ENCODE measurements at places on chromosomes 4 and X.

DNA sequence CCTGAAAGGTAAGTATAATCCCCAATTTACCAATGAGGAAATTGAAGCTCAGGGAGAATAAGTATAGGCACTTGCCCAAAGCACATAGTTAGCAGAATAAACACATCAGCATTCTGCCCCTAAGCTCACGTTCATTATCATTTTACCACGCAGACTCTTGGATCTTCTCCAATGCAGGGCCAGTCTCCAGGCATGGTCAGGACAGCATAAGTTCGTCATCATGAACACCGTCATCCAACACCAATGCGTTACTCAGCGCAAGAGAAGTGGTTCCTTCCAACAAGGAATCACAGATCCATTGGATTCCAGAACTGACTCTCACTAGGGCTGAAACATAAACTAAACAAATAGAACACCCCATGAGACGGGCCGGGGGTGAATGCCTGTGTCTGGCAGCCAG is 86.5 kb upstream of the GPM6B start:
- DNase-seq = no peak

DNA sequence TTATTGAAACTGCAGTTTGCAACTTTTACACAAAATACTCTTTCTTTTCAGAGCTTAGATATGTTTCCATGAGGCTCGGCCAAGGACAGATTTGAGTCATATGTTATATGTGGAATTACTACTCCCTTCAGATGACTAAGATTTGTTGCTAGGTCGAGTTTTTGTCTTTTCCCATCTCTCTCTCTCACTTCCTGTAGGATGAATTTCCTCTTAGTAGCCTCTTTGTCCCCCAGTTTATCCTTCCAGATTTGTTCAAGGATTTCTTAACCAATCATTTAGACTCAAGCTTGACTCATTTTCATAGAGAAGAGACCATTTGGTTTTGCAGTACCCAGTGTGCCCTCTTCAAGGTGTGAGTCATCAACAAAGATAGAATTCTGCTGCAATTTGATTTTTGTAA is 209.2 kb downstream of the GLUD2 start:
- DNase-seq = no peak

GRCh38 chrX:7233580-7234406 is 85.8 kb upstream of the PUDP start:
- DNase-seq = no peak

DNA sequence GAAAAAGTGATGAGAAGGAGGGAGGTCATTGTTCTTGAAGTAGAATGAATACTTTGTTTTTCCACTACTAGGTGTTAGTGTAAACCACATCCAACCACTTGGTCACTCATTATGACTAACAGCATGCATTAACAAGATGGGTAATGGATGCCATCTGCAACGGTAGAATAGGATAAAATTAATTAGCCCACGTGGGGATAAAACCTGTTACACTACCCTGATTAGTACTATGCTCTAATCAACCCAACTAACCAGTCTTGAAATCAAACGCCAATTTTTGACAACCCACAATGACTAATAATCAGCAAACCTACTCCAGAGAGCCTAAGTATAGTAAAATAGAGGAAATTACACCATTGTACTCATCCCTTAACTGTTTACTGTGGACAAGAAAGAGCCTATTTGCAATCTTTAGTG is 93.4 kb upstream of the MCF2 start:
- no peak for DNase-seq

DNA sequence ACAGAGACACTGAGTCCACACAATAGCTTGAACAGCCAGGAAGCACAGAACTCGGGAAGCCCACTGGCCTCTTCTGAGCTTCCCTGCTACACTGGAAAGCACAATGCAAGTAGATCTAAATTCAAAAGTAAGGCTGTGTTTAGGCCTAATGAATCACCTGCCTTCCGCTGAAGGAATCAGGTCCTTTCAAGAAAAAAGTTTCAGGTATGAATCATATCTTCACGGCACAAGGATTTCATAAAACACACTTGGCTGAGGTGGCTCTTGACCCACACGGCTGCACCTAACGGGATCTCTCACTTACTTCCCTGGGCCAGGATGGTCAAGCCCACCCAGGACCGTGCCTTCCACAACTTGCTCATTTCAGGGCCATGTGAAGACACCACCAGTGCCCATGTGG is 59.3 kb downstream of the IRF2 start:
- DNase-seq = no peak

DNA sequence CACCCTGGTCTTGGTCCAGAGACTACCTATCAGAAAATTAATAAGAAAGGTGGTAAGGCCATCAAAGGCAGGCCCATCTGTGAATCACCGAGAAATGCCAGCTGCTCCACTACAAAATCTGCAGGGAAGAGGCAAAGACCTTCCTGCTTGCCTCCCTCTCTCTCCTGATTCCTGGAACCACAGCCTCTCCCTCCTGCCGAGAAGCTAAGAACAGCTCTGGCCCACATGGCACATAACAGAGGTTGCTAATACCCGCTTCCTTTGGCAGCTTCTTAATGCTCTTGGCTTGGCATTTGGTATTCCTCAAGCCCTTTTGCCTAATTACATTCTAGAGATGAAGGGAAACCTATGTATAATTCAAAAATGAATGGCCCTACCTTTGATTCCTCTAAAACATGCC is 32.9 kb downstream of the RAI2 start:
- DNase-seq = no peak

DNA sequence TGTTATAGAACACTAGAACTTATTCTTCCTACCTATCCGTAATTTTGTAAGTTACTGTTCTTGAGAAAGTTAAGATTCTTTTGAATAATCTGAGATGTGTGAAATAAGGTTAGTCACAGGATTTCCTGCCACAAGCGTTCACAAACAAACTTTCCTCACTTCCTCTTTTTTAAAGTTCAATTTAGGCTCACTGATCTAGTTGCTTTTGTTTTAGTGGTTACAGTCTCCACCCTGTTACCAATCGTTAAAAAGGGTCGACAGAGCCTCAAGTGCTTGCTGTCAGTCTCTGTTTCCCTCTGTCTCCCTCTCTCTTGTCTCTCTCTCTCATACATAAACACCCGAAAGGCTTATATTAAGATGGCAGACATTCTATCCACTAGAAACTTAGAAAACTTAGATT is 35.9 kb upstream of the STK26 start:
- no peak for DNase-seq

DNA sequence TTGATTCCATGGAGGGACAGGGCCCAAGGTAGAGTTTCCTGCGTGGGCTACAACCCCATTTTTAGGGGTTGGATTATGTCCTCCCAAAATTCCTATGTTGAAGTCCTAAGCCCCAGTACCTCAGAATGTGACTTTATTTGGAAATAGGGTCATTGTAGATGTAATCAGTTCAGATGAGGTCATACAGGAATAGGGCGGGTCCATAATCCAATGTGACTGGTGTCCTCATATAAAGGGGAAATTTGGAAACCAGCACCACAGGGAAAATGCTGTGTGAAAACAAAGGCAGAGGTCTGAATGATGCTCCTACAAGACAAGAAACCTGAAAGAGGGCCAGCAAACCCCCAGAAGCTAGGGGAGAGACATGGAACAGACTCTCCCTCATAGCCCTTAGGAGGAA is 31.1 kb upstream of the MAMLD1 start:
- DNase-seq = no peak

GRCh38 chr4:165345666-165346417 is 18.4 kb downstream of the MSMO1 start:
- DNase-seq = no peak

DNA sequence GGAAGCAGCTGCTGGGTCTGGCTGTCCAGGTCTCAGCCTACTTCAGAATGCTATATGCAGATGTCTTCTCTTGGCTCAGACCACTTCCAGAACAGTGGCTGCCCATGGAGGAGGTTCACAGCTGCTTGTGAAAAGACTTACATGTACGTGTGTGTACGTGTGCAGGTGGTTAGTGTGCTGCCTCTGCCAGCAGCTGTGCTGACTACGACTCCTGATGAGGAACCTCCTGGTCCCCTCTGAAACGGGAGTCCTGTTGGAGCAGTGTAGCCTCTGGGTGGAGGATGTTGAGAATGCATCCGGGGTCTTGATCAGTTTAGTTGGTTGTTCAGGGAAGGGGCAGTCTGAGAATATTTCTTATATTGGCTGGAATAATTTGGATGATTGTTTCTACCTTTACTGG is 155.9 kb upstream of the WDR1 start:
- no peak for DNase-seq

DNA sequence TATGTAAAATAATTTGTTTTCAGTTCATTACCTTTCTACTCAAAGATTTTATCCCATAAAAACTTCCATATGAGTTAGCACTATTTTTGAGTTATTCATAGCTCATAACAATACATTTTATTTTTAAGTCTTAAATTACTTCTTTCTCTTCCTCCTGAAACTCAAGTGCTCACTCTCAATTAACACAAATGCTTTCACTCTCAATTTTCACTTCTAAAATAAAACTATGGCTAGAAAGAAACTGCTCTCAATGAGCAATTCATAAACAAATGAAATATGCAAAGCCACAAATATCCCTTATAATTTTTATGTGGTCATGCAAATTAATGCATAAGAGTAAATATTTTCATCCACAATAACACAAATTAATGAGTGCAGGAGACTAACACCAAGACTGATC is 38.8 kb downstream of the MAML3 start:
- DNase-seq = no peak

DNA sequence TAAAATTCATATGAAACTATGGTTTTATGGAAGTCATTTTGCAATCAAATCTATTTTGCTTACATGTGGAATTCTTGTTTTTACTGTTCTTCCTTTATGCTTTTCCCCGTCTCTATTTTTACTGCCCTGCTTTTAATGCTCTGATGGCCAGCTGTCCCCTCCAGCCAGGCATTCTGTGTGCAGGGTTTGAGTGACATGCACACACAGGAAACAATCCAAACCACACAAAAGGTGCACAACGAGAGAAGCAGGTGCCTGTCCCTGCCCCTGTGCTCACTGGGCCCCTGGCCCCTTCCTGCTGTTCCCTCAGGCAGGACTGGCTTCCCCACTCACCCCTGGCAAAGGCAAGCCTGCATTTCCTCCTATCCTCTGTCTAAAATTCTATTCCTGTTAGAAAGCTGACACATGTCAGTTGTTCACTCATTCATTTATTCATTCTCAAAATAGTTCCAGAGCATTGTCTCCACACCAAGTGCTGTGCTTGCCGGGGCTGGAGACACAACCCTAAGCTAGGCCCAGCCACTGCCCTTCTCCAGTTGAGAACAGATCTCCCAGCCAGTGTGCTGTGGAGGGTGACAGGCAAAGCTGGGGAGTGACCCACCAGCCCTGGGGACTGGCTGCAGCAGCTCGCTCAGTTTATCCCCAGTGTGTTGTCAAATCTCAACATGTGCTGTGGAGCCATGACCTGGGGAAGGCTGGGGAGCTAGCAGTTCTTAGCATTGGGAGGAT is 346.3 kb downstream of the FBXW7 start:
- DNase-seq = no peak

GRCh38 chrX:69079268-69079667 is 86.0 kb downstream of the PJA1 start:
- DNase-seq = no peak

- no peak for DNase-seq
Observed at GRCh38 chr4:19216476-19216875, 1035.2 kb upstream of the SLIT2 start.

DNA sequence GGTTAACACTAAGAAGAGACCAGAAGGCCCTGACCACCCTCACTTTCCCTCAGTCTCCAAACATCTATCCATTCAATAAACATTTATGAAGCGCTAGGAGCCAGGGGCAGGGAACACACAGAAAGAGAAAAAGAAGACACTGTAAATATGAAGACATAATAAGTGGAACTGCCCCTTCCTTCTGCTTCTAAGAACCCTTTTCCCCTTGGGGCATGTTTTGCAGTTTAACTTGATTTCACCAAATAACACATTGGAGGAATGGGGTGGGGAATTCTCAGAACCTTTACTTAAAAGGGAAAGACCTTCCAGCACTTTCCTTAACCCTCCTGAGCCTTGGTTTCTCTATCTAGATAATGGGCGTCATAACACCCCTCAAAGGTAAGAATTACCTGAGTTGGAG is 42.3 kb downstream of the RBM47 start:
- DNase-seq = no peak

GRCh38 chrX:84258708-84259107 is 70.7 kb upstream of the RPS6KA6 start:
- no peak for DNase-seq

DNA sequence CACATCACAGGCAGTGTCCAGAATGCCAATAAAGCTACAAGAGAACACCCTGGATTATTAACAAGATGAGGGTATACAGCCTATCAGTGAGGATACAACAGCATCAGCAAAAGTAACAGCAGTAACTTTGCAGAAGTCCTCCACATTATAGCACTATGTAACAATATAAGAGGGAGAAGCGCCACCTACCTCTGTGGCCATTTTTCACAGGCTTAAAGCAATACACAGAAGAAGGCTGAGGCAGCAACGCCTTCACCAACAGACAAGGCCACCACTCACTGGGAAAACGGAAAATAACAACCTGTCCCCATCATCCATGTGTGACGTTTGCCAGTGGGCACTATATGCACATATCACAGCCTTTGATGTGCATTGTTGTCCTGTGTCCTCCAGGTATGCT is 12.5 kb downstream of the RTL8B start:
- no peak for DNase-seq

- no peak for DNase-seq
Observed at GRCh38 chrX:104335756-104336155, 81.0 kb upstream of the ESX1 start.

- no peak for DNase-seq
Observed at GRCh38 chr4:156939139-156939538, 32.5 kb downstream of the PDGFC start.

- no peak for DNase-seq
Observed at GRCh38 chr4:5477613-5478012, 230.7 kb downstream of the EVC2 start.

DNA sequence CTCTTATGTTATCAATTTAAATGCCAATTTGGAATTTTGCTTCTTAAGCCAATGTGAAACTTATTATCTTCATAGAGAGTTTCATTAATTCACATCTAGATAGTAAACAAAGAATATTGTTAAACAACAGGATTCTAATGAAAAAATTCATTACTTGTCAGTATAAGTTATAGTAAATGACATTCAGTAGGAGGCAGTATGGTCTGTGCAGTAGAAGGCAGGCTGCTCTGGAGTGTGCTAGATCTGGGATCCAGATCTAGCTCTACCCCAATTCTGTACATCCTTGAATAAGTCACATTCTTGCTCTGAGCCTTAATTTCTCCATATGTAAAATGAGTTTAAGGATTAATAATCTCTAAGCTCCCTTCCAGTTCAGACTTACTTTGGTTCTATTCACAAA is 202.7 kb upstream of the POU3F4 start:
- DNase-seq = no peak

DNA sequence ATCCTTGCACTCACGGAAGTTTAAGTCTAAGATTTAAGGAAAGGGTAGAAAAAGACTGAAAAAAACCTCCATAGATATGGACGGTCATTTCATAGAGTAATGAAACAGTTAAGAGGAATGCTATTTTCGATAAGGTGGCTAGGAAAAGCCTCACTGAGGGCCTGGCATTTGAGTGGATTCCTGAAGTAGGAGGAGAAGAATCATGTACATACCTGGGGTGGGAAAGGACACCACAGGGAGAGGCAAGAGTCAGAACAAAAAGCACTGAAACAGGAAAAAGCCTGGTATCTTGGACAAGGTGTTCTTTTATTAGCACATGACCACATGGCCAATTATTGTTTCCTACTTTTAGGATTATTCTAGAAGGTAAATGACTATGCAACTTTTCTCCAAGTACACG is 547.2 kb upstream of the DIPK2B start:
- DNase-seq = no peak

GRCh38 chr4:16155528-16156169 is 70.6 kb downstream of the TAPT1 start:
- DNase-seq = no peak

- no peak for DNase-seq
Observed at GRCh38 chrX:43809463-43809862, 72.8 kb downstream of the MAOB start.
